Bronchial epithelial cell (primary cell): ENCODE measurements at places on chromosomes 2 and 18. TPM values are rescaled to one million over a fixed set of nuclear protein-coding genes. Genes with fewer than 3 reads are reported as not detected.
A peak's percentile ranks its signal among the peaks of the same experiment; 100 is the strongest.

LRRC30 gene
- total RNA-seq: not detected in 2 replicates

DNA sequence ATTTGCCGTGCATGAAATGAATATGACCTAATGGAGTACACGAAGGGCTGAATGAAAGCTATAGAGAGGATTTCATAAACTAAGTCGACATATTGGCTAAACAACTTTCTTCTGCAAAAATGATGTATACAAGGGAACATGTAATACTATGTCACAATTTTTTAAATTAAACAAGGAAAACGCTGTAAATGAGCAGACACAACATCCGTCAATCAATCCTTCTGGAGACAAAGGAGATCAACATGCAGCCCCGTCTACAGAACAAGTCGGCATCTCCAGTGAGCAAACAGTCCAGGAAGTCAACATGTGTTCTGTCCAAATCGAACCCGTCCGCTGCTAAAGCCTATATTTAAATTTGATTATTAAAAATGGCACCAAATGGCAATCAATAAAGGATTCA is 180.8 kb downstream of the TCF4 start:
- no peak for DNase-seq

GRCh38 chr2:18750672-18751554 is 161.5 kb upstream of the NT5C1B start:
- peak; percentile 28 for DNase-seq

GRCh38 chr2:231632559-231633142 is 40.0 kb downstream of the TEX44 start:
- DNase-seq: no peak

GRCh38 chr2:135047300-135047699 is at the start of gene MAP3K19:
Gene MAP3K19, minus strand, starts transcription at chr2:135047447. Its CDS starts 22,800 bp downstream, at chr2:135024647.
- no peak for DNase-seq

G6PC2 gene
- not detected in 2 replicates for total RNA-seq

SERPINB13 gene
- total RNA-seq: 8.2 and 48.0 TPM in 2 replicates

DNA sequence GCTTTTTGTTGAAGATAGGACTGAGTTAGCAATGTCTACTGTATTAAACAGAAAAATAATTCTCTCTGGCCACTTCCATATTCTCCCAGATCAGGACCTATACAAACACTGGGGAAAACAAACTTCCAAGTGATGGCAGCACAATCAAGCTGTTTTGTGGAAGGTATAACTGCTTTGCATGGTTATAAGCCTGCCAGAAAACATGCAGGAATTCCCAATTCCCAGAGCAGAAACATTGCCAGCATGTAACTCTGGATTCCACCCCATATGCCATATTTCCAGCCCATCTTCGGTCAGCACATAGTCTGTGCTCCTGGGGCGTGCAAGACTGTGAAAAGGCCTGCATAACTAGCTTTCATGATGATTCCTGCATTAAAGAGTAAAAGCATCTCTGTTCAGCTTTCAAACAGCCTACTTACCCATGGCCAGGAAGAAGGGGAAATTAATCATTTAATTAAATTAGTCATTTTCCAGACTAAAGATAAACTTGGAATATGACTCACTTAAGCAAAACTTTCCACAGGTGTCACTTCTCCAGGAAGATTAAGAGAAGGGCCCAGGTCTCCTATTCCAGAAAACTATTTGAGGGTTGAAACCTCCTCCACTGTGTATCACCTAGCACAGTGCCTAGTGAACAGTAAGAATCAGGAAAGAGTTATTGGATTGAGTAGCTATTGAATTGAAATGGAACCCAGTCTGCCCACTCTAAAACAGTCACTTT is 280.5 kb downstream of the NRXN1 start:
- peak; percentile 37 for DNase-seq

ZNF24 gene
- 28.5 and 32.9 TPM in 2 replicates for total RNA-seq

GRCh38 chr2:236503583-236503982 is 66.0 kb upstream of the ACKR3 start:
- no peak for DNase-seq

CLK1 gene
- total RNA-seq: 84.1 and 96.1 TPM in 2 replicates

DNA sequence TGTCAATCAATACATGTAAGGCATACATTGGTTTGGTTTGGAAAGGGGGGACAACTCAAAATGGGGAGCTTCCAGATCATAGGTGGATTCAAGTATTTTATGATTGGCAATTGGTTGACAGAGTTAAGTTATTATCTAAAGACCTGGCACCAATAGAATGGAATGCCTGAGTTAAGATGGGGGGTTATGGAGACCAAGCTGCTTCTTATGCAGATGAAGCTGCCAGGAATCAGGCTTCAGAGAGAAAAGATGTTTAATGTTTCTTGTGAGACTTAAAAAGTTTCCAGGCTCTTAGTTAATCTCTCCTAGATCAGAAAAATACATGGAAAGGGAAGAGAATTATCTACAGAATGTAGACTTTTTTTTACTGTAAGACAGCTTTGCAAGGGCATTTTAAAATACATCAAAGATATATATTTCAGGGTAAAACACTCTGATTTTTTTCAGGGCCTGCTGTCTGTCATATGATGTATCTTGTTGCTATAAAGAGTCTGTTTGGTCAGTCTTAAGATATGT is 1343.2 kb upstream of the LRRTM1 start:
- DNase-seq: no peak

COLEC12 gene
- total RNA-seq: under 0.01 and 0.53 TPM in 2 replicates

DNA sequence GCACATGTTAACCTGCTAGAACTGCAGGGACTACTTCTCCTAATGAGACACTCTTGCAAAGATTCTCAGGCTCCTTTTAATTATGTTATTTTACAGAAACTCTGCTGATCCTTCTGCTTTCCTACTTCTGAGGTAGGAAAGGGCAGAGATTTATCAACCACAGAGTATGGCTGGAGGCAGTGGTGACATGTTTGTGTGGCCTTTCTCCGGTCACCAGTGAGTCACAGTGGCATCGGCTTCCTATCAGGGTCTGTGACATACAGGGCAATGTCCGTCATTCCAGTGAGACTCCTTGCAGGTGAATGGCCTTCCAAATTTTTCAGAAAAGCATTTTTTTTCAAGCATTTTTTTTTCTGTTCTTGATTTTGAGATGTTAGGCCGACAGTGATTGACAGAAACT is 180.7 kb upstream of the LYPD1 start:
- no peak for DNase-seq
